ENCODE measurements at places on chromosomes 4 and X.

GRCh38 chrX:17047224-17047623 is 100.8 kb downstream of the REPS2 start:
- no peak overlapping the region for H3K4me3 ChIP-seq
- no peak for DNase-seq
- H3K27ac ChIP-seq: no peak overlapping the region
- H3K4me1 ChIP-seq: no peaks in the 10 kb centered on the region
- no peaks in the 10 kb centered on the region for H3K36me3 ChIP-seq

GRCh38 chr4:147175460-147176025 is 229.9 kb upstream of the TTC29 start:
- no peaks in the 10 kb centered on the region for H3K36me3 ChIP-seq
- no peak overlapping the region for H3K4me3 ChIP-seq
- DNase-seq: no peak
- no peaks in the 10 kb centered on the region for H3K27me3 ChIP-seq

DNA sequence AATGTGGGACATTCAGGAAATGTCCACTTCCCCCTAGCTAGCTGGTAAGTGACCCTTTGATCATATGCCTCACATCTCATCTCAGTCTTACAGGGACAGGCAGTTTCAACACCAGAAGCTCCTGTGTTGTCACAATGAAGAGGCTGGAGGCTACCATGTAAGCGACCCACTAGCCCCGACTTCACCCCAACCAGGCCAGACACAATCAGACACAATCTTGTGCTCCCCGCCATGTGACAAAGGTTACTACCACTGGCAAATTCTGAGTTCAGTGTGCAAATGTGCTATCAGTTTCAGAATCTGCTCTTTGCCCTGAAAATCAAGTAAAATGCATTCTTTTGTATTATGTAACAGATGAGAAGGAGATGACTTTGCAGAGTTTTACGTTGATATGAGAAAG is 56.9 kb upstream of the STS start:
- peaks cover 3% of the 10 kb centered on the region for H3K36me3 ChIP-seq
- no peak overlapping the region for H3K27ac ChIP-seq
- no peak overlapping the region for H3K4me3 ChIP-seq
- peaks cover 43% of the 10 kb centered on the region for H3K4me1 ChIP-seq
- no peaks in the 10 kb centered on the region for H3K27me3 ChIP-seq

- H3K4me1 ChIP-seq: no peaks in the 10 kb centered on the region
- no peaks in the 10 kb centered on the region for H3K36me3 ChIP-seq
- H3K4me3 ChIP-seq: no peak overlapping the region
Measured at GRCh38 chrX:74389016-74389722, 32.1 kb upstream of the SLC16A2 start.

Measured in activated CD8-positive, alpha-beta T cell treated with anti-CD3 and anti-CD28 coated beads for 36 hours (primary cell).